Lower lobe of right lung (tissue), 2 donors: ENCODE measurements at places on chromosomes 7 and 10. TPM values are rescaled to one million over a fixed set of nuclear protein-coding genes. Genes with fewer than 3 reads are reported as not detected.

Gene PNLIPRP1
- total RNA-seq = not detected

Gene LRIT1
- total RNA-seq = not detected

DNA sequence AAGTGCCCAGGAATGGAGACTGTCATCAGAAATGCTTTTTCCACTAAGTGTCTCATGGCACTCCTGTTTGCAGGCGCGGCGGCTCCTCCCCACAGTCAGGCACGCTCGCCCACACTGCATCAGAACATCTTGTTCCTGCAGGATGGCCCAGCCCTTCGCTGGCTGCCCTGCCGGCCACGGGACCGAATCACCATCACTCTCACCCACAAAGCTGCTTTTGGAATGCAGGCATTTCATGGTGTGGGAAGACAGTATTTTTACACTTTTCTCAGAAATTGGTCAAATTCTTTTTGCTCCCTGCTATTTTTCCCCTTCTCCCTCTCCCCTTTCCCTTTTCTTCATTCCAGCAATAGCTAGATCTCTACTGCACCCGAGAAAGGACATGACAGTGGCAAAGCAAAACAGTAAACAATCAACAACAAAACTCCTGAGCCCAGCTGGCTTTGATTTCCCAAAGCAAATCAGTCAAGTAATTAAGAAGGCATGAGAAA is 176.1 kb upstream of the TNS3 start:
- H3K4me3 ChIP-seq = no peak overlapping the region
- H3K36me3 ChIP-seq = no peaks in the 10 kb centered on the region
- peaks cover 7% of the 10 kb centered on the region for H3K4me1 ChIP-seq
- DNase-seq = peak; percentile 62
- H3K27ac ChIP-seq = peak overlapping the region; percentile 67
- no peaks in the 10 kb centered on the region for H3K27me3 ChIP-seq

GRCh38 chr10:128643658-128644057 is 517.4 kb upstream of the MKI67 start:
- no peak overlapping the region for H3K4me3 ChIP-seq
- DNase-seq = no peak
- no peaks in the 10 kb centered on the region for H3K36me3 ChIP-seq
- H3K27me3 ChIP-seq = no peaks in the 10 kb centered on the region
- H3K4me1 ChIP-seq = no peaks in the 10 kb centered on the region

- H3K4me1 ChIP-seq = no peaks in the 10 kb centered on the region
- H3K27me3 ChIP-seq = no peaks in the 10 kb centered on the region
- peaks cover 21% of the 10 kb centered on the region for H3K36me3 ChIP-seq
- peak overlapping the region; percentile 27 for H3K4me3 ChIP-seq
- peak overlapping the region; percentile 6 for H3K27ac ChIP-seq
These were observed 665 bp downstream of the BHLHA15 start for GRCh38 chr7:98211676-98212531.

DNA sequence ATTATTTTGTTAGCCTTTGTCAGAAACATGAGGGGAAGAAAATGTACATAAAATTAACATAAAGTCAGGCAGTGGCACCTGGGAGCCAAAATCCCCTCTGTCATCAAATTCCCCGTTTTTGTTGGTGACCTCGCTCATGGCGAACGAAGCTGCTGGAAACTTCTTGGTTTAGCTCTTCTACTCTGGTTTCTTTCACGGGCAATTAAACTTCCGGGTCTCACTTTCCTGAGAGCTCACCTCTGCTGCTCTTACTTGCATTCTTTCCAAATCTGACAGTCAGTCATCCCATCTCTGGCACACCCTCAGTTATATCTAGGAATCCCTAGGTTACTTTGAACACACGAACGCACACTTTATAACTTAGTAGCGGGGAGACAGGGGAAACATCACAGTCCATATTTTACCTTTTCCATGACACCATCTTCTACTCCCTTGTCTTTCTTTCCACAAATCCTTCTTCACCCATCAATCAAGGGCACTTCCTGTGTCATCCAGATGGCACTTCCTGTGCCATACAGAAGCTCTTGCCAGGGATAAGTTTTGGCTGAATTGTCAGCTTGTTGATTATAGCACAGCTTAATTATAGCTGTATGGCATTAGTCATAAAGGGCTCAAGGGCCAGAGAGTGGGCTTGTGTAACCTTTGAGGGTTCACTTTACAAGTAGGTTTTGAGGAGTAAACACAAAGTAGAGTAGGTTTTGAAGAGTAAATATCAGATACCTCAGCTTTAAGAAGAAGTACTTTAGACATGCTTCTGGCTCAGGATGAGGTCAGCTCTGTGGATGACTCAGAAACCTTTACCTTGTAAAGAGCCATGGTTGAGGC is 105.1 kb downstream of the GATA3 start:
- peaks cover 6% of the 10 kb centered on the region for H3K27me3 ChIP-seq
- H3K4me1 ChIP-seq = no peaks in the 10 kb centered on the region
- no peak for DNase-seq
- H3K36me3 ChIP-seq = no peaks in the 10 kb centered on the region
- no peak overlapping the region for H3K4me3 ChIP-seq
- H3K27ac ChIP-seq = no peak overlapping the region
